A673 (cell line): ENCODE measurements at places on chromosomes 16 and 17. TPM values are rescaled to one million over a fixed set of nuclear protein-coding genes. Genes with fewer than 3 reads are reported as not detected.

The TRAF7 gene
- 96.7 and 97.4 TPM in 2 replicates for total RNA-seq

The MYL4 gene
- total RNA-seq: not detected in 2 replicates

The TNFRSF13B gene
- total RNA-seq: not detected in 2 replicates

The ASGR1 gene
- 6.1 and 8.0 TPM in 2 replicates for total RNA-seq

The JPH3 gene
- total RNA-seq: 1.4 and 1.9 TPM in 2 replicates

The GPR142 gene
- total RNA-seq: 0.24 and 0.68 TPM in 2 replicates

The C16orf96 gene
- not detected in 2 replicates for total RNA-seq

The SLC5A11 gene
- not detected in 2 replicates for total RNA-seq

The ICAM2 gene
- 0.99 and 1.2 TPM in 2 replicates for total RNA-seq

The CPNE7 gene
- total RNA-seq: 108 and 109 TPM in 2 replicates

The ZG16 gene
- total RNA-seq: not detected in 2 replicates

The MT1F gene
- total RNA-seq: 7.7 and 26.9 TPM in 2 replicates

The CD300H gene
- not detected in 2 replicates for total RNA-seq

The PALB2 gene
- 23.9 and 27.2 TPM in 2 replicates for total RNA-seq

The IL21R gene
- total RNA-seq: 0.19 and 0.39 TPM in 2 replicates

The C16orf86 gene
- total RNA-seq: not detected in 2 replicates

The RDM1 gene
- 2.1 and 5.5 TPM in 2 replicates for total RNA-seq

The CRYBA1 gene
- total RNA-seq: not detected in 2 replicates

The PHOSPHO1 gene
- 88.6 and 98.3 TPM in 2 replicates for total RNA-seq

The ZNF652 gene
- total RNA-seq: 32.1 and 41.5 TPM in 2 replicates

The CLEC3A gene
- 0.17 TPM in 1 of 2 replicates, not detected in the other for total RNA-seq

The PRAC2 gene
- 25.5 and 47.8 TPM in 2 replicates for total RNA-seq

The WNT9B gene
- total RNA-seq: not detected in 2 replicates

The PCTP gene
- total RNA-seq: 6.4 and 9.8 TPM in 2 replicates

The KCTD19 gene
- total RNA-seq: 0.32 TPM in 1 of 2 replicates, not detected in the other

The DLX4 gene
- 0.82 and 1.0 TPM in 2 replicates for total RNA-seq

The GNPTG gene
- total RNA-seq: 20.9 and 32.7 TPM in 2 replicates

The CCL4 gene
- not detected in 2 replicates for total RNA-seq

The TELO2 gene
- total RNA-seq: 62.9 and 67.0 TPM in 2 replicates

The TP53TG3D gene
- not detected in 2 replicates for total RNA-seq
